Activated CD4-positive, alpha-beta memory T cell treated with anti-CD3 and anti-CD28 coated beads for 36 hours (primary cell): ENCODE measurements at places on chromosomes 1 and 21. TPM values are rescaled to one million over a fixed set of nuclear protein-coding genes. Genes with fewer than 3 reads are reported as not detected.

OXCT2 gene
- 1.9 TPM for total RNA-seq

- H3K4me3 ChIP-seq: no peak overlapping the region
- peaks cover 10% of the 10 kb centered on the region for H3K27me3 ChIP-seq
- no peaks in the 10 kb centered on the region for H3K36me3 ChIP-seq
- DNase-seq: no peak
- H3K27ac ChIP-seq: no peak overlapping the region
Measured at GRCh38 chr1:220432408-220432807, 95.5 kb upstream of the MARK1 start.

DNA sequence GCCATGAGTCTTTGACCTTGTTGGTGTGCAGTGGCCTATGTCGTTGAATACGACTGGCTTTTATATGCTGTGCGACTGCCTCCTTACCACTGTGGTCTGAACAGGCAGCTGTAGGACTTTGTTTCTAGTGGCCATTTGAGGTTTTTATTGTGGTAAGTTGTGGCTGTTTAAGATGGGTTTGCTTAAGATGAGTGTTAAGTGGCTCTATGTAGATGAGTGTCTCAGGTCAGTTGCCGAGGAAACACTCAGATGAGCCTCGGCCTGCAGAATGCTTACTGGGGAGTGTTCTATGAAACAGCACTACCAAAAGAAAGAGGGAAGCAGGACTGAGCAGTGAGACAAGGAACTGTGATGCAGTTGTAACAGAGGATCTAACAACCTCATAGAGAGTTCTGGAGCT lies 14.9 kb upstream of the CD1C start:
- DNase-seq: no peak
- H3K4me1 ChIP-seq: no peaks in the 10 kb centered on the region
- H3K4me3 ChIP-seq: no peak overlapping the region
- no peak overlapping the region for H3K27ac ChIP-seq
- peaks cover 1% of the 10 kb centered on the region for H3K36me3 ChIP-seq

- DNase-seq: no peak
- no peak overlapping the region for H3K4me3 ChIP-seq
- no peaks in the 10 kb centered on the region for H3K36me3 ChIP-seq
- H3K4me1 ChIP-seq: peaks cover 2% of the 10 kb centered on the region
- no peak overlapping the region for H3K27ac ChIP-seq
Measured at GRCh38 chr1:160844447-160845232, 18.0 kb downstream of the CD244 start.

GRCh38 chr1:114956570-114956969 lies 73.1 kb upstream of the TSHB start:
- H3K36me3 ChIP-seq: no peaks in the 10 kb centered on the region
- peaks cover 18% of the 10 kb centered on the region for H3K27me3 ChIP-seq
- no peaks in the 10 kb centered on the region for H3K4me1 ChIP-seq
- H3K27ac ChIP-seq: no peak overlapping the region

DNA sequence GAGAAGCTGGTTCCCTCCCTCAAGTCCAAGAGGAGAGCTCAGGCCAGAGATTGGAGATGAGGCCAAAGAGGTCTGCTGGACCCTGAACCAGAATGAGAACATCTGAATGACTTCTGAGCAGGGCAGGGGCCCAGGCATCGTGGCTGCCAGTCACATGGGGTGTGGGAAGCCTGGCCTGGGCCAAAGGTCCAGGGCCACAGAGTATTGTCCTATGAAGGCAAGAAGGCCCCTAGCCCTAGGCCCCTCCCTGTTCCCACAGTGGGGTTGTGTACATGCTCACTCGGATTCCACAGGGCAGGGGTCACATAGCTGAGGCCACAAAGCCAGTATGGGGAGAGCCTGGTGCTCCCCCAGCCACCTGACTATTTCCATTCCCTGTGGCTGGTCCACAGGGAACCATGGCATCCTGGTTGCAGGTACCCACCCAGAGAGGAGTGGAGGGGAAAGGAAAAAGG lies 18.5 kb upstream of the SLC1A7 start:
- H3K4me3 ChIP-seq: no peak overlapping the region
- no peaks in the 10 kb centered on the region for H3K4me1 ChIP-seq
- no peak overlapping the region for H3K27ac ChIP-seq

DNA sequence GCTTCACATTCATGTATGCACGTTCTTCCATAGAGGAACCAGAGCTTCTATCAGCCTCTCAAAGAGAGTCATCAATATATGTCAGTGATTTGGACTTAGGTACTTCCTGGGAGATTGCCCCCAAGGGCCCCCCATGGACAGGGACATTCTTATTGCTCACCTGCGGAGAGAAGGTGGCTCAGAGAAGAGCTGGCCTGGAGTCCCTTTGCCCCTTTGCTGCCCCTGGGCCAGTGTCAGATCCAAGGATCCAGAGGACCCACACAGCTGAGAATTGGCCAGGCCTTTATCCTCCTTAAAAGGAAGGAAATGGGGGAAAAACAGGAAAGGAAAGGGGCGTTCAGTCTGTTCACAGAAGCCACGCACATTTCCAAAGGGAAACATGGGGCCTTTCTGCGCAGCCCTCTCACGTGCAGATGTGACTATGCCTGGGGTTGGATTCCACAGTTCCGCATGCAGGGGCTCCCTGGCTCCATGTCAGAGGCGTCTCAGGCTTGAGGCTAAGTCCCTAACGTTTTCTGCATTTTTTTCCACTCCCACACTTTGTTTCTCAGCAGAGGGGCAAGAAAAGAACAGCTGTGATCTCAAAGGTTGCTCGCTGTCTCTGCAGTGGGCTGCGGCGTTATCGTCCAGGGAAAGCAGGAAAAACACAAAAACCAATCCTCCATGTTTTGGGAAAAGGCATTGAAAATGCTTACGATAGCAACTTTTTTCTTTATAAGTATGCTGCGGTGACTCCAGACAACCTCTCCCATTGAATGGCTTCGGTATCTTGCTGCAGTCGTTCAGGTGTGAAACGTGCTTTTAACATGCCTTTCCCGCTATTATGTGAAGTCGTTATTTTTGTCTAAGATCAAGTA lies 5.9 kb downstream of the C1orf226 start:
- peaks cover 19% of the 10 kb centered on the region for H3K27me3 ChIP-seq
- H3K4me1 ChIP-seq: no peaks in the 10 kb centered on the region
- no peak overlapping the region for H3K4me3 ChIP-seq
- H3K27ac ChIP-seq: no peak overlapping the region
- DNase-seq: no peak

GRCh38 chr1:178871551-178872320 lies 859 bp upstream of the ANGPTL1 start:
- H3K4me3 ChIP-seq: no peak overlapping the region
- no peaks in the 10 kb centered on the region for H3K27me3 ChIP-seq
- H3K27ac ChIP-seq: no peak overlapping the region
- H3K36me3 ChIP-seq: no peaks in the 10 kb centered on the region
- H3K4me1 ChIP-seq: no peaks in the 10 kb centered on the region
- no peak for DNase-seq

GRCh38 chr21:15252431-15252830 lies 187.6 kb upstream of the NRIP1 start:
- DNase-seq: no peak
- H3K4me1 ChIP-seq: no peaks in the 10 kb centered on the region
- H3K27me3 ChIP-seq: peaks cover 1% of the 10 kb centered on the region
- H3K36me3 ChIP-seq: no peaks in the 10 kb centered on the region
- no peak overlapping the region for H3K27ac ChIP-seq
